ENCODE measurements at places on chromosomes 4 and X.

DNA sequence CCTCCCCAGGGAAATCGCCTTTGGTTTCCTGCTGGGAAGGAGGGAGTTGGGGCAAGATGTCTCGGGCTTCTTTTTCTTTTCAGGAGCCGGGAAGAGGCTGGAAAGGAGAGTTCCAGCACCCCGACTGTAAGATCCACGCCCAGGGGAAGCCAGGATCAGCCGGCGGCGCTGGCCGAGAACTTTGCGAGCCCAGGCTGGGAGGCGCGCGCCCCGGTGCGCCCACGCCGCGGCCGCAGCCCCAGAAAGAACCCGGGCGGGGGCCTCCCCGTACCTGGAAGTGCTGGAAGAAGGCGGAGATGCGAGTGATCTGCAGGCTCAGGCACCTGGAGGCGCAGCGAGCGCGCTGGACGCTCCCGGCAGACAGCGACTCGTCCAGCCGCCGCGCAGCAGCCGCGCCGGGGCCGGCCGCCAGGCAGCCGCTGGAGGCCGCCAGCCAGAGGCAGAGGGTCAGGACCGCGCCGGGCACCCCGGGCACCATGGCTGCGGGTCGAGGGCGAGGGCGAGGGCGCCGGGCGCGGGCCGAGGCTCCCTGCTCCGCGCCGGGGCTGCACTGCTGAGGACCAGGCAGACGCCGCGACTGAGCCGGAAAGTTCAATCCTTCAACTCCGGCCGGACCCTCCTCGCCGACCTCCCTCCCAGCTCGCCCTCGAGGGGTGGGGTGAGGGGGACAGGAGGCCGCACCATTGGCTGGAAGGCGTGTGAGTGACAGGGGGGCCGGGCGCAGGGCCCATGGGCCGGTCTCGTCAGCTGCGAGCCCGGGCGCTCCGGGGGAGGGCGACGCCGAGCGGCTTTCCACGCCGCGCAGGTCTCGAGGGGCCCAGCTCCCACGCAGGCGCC lies at the start of gene ANOS1:
Gene ANOS1, minus strand, starts transcription at position 579 of the 837 bp plus-strand sequence. Its CDS starts 101 bp downstream, at position 478.
- DNase-seq, result no peak

DNA sequence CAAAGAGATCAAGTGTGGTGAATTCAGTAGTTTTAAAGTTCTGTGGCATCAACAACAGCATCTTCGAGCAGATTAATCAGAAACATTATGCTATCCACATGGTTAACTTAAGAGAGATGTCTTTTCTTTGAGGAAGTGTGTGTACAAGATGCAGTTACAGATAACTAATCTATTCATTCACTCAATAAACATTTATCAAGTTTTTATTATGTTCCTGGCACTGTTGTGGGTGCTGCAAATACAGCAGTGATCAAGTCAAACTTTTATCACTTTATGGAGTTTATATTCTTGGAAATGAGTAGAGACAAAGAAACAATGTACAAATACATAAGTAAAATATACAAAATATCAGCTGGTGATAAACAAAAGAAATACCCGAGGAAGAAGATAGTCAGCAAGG lies 66.4 kb downstream of the ATOH1 start:
- DNase-seq, result no peak

DNA sequence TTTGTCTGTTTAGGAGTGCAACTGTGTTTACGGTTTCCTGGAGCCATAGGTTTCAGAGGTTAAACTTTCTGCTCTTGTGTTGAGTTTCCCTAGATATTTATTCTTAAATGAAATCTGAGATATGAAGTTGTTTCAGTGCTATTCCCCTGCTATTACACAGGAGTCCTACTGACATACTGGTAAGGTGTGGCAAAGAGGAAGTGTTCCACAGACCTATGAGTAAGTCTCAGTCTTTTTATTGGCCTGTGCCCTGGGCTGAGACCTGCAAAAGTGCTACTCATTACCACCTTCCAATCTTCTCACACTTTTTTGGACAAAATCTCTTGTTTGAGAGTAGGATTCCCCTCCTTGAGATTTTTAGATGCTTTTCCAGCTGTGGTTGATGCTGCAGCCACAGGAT lies 35.6 kb upstream of the MAGEA8 start:
- no peak for DNase-seq

- no peak for DNase-seq
Observed at GRCh38 chrX:107290019-107290418, 83.6 kb downstream of the DNAAF6 start.

DNA sequence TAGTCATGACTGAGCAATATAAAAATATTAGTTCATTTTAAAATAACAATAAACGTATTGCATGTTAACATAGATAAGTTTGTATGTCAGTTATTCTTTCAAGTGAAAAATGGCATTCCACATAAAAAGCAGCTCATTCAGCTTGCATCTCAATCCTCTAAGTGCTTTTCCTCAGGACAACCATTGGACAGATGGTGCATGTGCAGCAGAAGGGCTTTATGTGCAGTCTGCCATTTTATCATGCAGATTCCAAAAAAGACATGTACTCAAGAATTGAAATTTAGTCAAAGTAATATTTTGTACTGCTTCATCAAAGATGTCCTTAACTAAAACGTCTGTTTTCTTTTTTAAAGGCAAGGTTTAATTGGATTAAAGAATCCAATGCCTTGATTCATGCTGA lies 93.4 kb downstream of the RS1 start:
- no peak for DNase-seq

GRCh38 chr4:92182736-92183407 lies 120.9 kb upstream of the GRID2 start:
- DNase-seq, result no peak

DNA sequence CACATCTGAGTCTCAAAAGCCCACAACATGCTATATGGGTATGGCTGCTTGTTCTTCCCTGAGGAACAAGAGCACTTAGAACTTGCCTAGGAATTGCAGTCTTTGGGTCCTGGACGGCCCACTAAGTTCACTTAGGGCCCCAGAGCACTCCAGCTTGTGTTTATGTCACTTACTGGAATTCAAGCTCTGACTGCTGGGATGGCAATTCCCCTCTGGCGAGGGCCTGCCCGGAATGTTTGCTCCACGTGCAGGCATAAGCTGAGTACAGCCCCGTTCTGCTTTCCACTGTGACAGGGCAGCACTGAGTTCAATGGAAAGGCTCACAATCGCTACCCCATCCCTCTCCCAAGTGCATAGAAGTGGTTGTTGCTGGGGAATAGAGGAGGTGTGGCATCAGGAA lies 25.9 kb upstream of the RASSF6 start:
- DNase-seq, result no peak

Measured in activated T-helper 1 cell treated with anti-CD3 and anti-CD28 coated beads, Interleukin-2, amount 50 U/mL, for 16 hours (primary cell).